ENCODE measurements at places on chromosomes 3 and 15.

DNA sequence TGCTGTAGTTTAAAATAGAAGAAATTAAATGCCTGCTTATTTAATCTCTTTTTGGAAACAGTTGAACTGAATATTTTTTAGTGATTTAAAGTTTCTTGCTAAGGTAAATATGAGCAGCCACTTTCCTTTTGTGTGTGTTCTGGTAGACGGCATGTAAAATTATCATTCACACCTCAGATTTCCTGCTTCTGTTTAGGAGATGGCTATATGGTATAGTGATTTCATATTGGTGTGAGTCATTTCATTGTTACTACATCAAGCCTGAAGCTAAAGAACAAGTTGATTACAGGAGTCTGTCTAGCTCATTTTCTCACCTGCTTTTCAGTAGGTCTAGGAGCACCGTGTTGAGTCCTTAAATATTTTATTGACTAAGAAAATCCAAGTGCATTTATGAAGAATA is 2.2 kb downstream of the LRCH3 start:
- DNase-seq: no peak

GRCh38 chr3:42398080-42398479 is 12.3 kb downstream of the LYZL4 start:
- DNase-seq: no peak

DNA sequence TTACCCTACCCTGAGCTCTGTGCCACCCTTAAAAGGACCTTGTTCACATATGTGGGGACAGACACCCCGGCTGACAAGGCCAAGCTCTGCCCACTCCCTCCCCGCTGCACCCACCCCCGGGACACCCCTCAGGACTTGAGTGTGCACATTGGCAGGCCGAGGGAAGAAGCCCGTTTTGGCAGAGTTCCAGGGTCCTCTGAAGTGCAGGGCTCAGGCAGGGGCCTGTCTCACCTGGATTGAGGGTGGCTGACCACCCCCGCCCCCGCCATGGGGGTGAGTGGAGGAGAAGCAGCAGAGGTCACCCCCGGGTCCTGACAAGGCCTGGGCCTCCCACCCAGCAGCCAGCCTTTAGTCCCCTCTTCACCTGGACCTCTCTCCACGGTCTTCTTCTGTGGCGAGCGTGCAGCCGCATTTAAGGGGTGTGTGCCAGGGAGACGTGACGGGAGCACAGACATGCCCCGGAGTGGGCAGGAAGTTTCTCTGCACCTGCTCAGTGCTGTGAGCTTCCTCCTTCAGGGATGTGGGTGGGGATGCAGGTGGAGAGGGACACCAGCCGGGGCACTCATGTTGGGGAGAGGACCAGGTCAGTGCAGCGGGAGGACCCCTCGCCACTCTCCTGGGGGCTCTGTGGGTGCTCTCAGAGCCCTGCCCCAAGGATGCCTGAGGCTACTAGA is 50.7 kb downstream of the LINGO1 start:
- DNase-seq: no peak

DNA sequence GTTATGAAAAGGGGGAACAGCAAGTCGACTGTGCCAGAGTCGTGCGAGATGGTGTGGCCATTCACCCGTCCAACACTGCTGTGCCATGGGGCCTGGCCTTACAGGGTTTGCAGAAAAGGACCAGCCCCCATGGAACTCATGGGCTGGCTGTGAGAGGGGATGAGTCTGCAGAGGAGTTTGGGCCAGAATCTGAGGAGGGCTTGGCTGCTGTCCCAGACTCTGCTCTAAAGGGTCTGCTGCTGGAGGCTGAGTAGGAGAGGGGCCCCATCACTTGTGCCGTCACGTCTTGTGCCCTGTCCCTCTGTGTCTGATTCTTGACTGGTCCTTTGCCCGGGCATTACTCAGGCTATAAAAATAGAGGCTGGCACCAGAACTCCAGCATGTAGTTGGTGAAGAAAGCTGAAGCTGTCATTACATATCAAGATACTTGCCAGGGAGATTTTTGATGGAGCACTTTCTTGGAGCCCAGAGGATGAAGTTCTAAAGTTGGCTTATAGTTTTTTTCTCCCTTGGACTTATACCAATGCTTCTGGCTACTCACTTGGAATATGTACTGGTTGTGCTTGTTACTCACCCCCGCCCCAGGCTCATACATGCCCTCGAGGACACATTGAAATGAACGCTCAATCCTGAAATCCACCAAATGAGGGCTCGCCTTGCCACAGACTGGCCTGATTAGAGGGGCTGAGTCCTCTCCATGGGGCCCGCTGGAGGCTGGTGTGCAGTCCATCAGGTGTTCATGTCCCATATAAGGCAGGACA is 10.2 kb downstream of the PXYLP1 start:
- no peak for DNase-seq

- DNase-seq: no peak
These were observed 52.6 kb downstream of the HMG20A start for GRCh38 chr15:77473328-77473727.

- no peak for DNase-seq
These were observed 584 bp upstream of the XCR1 start for GRCh38 chr3:46027736-46028397.

- DNase-seq: no peak
These were observed 9.9 kb upstream of the ZBED2 start for GRCh38 chr3:111605018-111605417.

DNA sequence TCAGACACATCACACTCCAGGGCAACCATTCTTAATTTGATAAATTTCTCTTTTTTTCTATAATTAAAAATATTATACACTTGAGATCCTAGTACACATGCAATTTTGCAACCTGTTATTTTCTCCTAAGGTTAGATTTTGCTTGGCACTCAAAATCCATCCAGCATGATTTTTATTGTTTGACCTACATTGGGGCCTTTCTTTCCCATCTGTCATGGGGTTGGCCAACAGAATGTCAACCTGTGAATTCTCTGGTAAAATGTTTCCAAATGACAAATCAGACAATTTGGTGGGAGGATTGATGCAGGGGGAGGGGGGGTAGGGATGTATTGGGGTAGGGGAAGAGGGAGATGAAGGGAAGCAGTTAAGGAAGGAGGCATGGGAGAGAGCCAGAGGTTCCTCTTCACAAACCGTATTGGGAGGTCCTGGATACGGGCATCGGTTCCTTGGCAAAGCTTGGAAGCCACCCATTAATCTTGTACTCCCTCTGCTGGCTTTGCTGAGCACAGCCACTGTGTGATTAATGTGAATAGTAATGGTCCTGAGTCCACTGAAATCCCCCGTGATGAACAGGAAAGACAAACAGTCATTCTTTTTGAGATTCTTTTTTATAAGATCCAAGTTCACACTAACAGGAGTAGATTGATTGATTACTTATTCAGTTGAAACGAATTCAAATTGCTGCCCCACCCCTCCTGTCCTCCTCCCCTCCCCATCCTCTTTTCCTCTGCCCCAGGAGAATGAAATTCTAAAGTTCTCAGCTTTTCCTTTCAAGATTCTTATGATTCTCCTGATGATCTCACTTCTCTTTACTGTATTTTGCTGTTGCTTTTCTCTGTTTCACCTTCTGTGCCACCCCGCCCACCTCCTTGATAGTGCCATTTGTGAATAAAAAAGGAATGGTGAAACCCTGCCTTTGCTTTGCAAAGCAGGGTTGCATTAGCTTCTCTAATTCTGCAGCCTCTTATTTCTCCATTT is 82.2 kb upstream of the SLC25A26 start:
- no peak for DNase-seq

GRCh38 chr15:25175789-25176615 is 221.2 kb downstream of the SNRPN start:
- DNase-seq: no peak

GRCh38 chr3:112364291-112364690 is 31.3 kb downstream of the CD200 start:
- DNase-seq: no peak

DNA sequence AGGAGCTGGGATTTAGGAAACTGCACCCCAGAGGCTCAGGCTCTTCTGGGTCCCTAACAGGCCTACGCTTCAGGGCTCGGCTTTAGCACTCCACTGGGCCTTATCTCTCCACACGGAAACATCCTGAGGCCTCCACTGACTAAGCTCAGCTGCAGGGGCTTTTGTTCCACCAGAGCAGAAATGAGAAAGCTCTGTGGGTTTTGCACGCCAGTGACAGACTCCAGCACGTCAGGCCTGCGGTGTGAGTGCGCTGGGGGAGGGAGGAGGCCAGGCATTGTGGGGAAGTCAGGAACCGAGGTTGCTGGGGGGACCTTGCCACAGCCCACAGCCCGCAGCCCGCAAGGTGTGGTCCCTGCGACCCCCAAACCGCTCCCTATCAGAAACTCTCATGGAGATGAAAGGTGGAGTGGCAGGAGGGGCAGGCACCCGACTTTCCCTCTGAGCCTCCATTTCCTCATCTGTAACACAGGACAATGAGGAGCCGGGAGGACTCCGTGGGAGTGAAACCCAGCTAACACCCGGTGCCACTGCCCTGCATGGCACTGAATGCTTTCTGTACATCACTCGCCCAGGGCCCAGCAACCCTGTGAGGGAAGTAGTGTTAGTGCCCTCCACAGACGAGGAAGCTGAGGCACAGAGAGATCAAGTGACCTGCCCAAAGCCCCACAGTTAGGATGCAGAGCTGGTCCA is 106.5 kb downstream of the TPRA1 start:
- no peak for DNase-seq

GRCh38 chr3:54954022-54954421 is 26.2 kb upstream of the LRTM1 start:
- DNase-seq: no peak

DNA sequence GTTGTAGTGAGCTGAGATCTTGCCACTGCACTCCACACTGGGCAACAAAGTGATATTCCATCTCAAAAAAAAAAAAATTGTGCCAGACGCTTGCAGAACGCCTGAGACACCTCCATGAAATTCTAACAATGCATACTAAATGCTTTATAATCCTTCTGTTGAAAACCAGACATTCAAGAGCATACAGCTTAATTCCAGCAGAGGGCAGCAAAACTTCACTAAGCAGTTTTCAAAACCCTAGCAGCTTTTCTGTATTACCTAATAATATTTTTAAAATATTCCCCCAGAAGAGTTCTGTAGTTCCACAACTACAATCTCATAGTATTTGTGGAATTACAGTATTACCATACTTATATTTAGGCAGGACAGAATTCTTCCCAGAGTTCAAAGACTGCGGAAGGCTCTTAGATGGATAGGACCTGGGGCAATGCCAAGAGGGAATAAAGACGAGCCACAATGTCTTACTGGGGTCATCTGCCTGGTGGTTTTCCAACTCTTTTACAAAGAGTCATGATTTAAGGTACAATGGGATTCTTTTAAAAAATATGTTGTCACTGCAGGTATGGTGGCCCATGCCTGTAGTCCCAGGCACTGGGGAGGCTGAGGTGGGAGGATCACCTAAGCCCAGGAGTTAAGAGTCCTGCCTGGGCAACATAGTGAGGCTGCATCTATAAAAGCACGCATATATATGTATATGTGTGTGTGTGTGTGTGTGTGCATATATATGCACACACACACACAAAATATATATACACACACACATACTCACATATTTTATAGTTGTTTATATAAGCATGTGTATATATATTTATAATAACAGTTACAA is 19.6 kb upstream of the TASOR start:
- peak; percentile 67 for DNase-seq

GRCh38 chr15:66747886-66748707 is 46.1 kb downstream of the SMAD6 start:
- no peak for DNase-seq

GRCh38 chr3:113533534-113533892 is 1.2 kb downstream of the SIDT1 start:
- peak; percentile 62 for DNase-seq

Data from naive thymus-derived CD4-positive, alpha-beta T cell (primary cell).